Stimulated activated CD8-positive, alpha-beta memory T cell treated with anti-CD3 and anti-CD28 coated beads, Interleukin-7, amount 100 ng/mL, for 1 hour (primary cell): ENCODE measurements at places on chromosomes 5 and 9.

DNA sequence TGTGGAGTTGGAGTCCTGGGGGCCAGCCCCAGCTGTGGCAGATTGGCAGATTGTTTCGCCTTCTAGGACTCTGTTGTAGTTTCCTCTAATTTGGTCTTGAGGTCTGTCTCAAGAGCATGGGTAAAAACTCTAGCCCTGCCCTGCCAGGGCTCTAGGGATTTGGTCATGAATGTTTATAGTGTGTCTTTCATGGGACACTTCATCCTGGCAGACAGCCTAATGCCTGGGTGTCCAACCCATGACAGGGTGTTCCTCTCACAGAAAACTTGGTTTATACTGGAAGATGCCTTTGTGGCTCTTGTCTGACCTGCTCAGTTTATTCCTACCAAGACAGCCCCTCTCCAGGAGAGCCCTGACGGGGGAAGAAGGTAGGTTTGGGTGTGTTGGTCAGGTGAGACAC, 45.5 kb downstream of the GALNT12 start:
- no peak for DNase-seq

- no peak for DNase-seq
These were observed 47.6 kb upstream of the GRHPR start for GRCh38 chr9:37374892-37375291.

- no peak for DNase-seq
These were observed 16.4 kb downstream of the MFAP3 start for GRCh38 chr5:154055201-154055600.

DNA sequence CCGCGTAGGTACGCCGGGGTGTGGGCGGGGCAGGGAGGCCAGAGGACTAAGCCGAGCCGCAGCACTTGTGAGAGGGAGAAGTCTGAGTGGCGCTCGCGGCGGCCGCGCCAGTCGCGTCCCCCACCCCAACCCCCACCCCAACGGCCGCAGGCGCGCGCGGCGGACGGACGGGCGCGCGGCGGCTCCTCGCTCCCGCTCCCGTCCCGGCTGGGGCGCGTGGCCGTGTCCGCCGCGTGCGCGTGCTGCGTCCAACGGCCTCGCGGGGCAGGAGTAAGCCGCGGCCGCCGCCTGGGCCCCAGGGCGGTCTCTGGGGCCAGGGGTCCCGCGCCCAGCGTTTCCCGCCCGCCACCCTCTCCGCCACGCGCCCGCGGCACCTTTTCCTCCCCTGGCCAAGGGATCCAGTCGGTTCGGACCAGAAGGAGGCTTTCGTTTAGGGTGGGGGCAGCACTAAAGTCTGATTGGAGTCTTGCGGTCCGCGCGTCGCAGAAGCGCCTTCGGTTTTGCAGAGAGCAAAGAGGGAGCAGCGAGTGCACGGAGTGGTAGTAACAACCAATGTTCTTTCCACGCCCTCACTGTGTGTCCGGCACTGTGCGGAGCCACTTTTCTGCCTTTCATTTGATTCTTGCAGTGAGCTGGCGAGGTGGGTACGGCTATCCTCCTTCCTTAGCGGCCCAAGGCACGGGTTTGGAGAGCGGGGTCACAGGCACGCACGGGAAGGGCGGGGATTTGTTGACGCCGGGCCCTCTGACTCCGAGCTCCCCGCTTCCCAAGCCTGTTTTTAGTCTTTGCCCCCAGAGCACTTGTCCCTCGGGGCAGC, 483 bp downstream of the G3BP1 start:
- no peak for DNase-seq

- DNase-seq = no peak
These were observed 106.4 kb downstream of the SLC24A2 start for GRCh38 chr9:19682397-19682796.

GRCh38 chr5:104635227-104635626, 1072.6 kb upstream of the NUDT12 start:
- DNase-seq = no peak

DNA sequence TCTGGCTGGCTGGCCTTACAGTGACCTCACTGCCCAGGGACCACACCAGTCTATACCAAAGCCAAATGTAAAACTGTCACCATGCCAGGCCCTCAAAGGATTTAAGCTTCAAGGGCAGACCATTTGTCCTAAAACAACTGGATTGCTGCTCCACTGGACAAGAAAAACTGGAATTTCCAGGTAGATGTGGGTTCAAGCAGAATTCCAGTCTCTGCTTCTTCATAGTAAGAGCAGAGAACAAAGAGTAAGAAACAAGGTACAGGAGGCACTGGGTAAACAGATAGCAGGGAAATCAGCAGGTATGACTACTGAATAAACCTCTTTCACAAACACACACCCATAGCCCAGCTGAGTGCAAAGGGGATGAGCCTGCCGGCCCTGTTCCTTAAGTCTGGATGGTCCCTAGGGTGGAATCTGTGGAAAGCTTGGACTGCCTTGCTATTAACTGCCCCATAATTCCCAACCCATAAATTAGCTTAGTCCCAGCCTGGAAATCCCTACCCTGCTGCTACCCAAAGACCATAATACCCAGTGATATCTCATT, 5.5 kb downstream of the B4GALT1 start:
- DNase-seq = no peak

DNA sequence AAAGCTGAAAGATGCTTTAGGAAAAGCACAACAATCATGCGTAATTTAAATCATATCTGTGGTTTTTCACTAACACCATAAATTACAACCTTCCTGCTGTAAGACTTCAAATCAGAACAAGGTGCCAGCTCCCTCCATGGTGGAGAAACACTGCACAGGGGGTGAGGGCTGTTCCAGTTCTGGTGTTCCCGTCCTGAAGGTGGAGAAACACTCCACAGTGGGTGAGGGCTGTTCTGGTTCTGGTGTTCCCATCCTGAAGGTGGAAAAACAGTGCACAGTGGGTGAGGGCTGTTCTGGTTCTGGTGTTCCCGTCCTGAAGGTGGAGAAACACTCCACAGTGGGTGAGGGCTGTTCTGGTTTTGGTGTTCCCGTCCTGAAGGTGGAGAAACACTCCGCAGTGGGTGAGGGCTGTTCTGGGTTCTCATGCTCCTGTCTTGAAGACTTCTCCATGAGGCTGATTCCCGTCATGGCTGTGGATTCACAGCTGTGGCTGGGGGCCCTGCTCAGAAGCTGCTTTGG, 12.9 kb downstream of the PLEKHG4B start:
- DNase-seq = no peak
